ENCODE measurements at places on chromosomes 11 and 22.

DNA sequence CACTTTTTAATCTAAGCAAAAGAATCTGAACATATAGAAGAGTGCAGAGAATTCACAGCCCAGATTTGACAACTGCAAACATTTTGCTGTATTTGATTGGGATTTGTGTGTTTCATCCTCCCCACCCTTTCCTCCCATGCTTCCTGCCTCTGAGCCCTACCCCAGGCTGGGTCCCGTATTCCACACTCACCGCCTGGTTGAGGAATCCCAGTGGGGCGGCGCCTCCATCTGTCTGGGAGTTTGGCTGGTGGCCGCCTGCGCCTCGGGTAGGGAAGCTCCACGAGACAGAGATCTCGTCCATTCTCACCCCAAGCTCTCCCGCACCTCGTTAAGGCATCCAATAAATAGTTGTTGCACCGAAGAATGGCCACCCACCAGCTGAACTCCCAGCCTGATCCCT, 105.9 kb upstream of the SLC22A12 start:
- DNase-seq = no peak

DNA sequence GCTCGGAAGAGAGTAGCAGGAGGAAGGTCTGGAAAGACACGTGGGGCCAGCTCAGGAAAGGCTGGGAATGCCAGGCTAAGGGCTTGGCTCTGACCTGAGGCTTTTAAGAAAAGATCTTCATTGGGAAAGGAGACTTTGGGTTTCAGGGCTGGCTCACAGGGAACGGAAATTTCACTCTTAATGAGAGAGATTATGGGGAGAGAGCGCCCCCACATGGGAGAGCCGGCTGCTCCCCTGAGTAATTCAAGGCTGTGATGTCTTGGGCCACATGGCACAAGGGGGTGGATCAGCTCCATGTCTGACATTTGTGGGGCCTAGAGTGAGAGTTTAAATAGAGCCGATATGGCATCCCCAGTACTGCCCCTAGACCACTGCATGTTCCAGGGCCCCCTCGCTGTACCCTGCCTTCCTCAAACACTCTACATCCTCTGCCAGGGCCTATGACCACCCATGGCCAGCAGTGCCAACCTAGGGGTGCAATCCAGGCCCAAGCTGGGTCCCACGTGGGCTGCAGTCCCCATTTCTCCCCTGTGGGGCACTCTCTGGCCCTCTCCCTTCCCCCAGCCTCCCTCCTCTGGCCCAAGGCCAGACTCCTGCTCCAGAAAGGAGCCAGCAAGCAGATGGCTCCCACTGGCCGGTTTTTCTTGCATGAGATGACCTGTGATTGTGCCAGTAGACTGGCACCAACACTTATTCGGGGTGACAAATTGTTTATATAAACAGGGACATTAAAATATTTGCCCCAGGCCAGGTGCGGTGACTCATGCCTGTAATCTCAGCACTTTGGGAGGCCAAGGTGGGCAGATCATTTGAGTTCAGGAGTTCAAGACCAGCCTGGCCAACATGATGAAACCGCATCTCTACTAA, 75.2 kb downstream of the ISX start:
- no peak for DNase-seq

GRCh38 chr22:39773976-39774539, 119.5 kb downstream of the ENTHD1 start:
- DNase-seq = peak; percentile 15

GRCh38 chr22:17370026-17370765, 936 bp downstream of the CECR2 start:
- DNase-seq = no peak

DNA sequence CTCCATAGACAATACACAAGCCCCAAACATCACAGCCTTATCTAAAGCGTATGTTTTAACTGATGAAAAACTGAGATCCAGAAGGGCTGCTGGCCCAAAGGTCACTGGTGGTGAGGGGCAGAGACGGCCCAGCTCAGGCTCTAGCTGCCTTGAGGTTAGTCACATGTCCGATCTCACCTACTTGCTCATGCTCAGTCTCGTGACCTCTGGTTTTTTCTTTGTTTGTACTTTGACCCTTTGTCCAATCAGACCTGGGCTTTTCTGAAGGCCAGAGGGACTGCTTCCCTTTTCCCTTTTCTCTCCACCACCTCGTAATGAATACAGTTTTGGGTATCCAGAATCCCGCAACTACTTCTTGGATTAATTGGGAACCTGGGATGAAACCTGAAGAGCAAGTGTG, 28.6 kb downstream of the MMP20 start:
- DNase-seq = no peak
